ENCODE measurements at places on chromosomes 16 and 17.

GRCh38 chr16:12067714-12068401 is 91.3 kb downstream of the SNX29 start:
- DNase-seq: peak; percentile 63

DNA sequence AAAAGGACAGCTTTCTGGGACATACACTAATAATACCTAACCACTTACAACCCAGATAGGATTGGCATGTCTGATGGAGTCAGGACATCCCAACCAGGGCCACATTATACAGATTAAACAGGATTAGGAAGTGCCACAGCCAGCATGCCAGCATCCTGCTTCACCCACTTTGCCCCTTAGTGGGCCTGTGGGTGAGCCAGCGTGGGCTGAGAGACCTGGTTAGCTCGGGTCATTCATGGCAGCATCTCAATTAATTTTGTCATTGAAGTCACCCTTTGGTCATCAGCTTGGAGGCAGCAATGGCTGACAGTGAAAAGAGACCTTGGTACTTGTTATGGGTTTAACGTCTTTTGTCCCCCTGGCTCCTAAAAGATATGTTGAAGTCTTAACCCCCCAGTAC is 29.9 kb upstream of the SLC6A2 start:
- no peak for DNase-seq

- DNase-seq: no peak
Measured at GRCh38 chr16:27982184-27982583, 81.3 kb downstream of the GSG1L start.

DNA sequence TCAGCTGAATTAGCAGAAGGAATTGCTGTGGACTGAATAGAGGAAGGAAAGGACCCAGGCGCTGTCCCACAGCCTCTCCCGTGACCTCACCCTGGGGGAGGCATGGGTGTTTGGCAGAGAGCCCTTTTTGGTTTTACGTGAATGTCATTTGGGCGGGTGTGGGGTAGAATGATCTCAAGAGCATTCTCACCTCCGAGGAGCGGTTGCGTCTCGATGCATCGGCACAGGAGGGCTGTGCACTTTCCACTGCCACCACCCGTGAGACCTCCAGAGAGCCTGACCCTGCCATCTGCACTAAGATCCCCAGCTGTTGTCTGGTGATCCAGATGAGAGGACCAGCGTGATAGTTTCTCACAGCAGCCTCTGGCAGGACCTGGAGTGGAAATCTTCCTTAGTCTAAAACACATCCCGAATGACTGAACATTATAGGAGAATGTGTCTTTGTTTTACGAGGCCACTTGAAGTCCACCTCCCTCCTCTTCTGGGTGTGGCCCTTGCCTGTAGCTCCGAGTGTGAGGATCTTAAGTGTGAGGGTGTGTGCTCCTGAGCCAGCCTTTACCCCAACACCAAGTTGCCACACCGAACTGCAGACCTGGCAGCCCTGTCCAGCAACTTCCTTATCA is 29.3 kb downstream of the FOXK2 start:
- no peak for DNase-seq

- DNase-seq: no peak
Measured at GRCh38 chr16:2075631-2076030, 27.8 kb downstream of the TSC2 start.

DNA sequence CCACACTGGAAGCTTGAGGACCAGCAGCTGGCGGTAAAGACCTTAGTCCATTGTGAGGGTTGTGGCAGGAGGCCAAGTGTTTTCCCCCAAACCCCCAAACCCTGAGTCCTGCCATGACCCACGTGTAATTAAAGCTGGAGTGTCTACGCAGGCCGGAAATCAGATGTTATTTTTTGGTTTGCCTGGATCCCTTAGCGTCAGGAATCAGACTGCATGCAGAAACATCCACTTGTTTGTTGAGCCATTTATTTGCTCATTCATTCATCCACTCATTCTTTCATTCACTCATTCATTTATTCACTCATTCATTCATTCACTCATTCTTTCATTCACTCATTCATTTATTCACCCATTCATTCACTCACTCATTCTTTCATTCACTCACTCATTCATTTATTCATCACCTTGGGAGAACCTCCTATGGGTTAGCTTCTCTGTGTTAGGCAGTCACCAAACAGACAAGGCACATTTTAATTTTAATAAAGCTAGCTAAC is 313.1 kb downstream of the MAF start:
- DNase-seq: no peak

- DNase-seq: no peak
Measured at GRCh38 chr16:83954577-83955016, 1.6 kb downstream of the OSGIN1 start.

GRCh38 chr16:66420396-66420795 is 6.7 kb upstream of the BEAN1 start:
- no peak for DNase-seq

- no peak for DNase-seq
Measured at GRCh38 chr17:79956853-79957252, 78.8 kb downstream of the TBC1D16 start.

DNA sequence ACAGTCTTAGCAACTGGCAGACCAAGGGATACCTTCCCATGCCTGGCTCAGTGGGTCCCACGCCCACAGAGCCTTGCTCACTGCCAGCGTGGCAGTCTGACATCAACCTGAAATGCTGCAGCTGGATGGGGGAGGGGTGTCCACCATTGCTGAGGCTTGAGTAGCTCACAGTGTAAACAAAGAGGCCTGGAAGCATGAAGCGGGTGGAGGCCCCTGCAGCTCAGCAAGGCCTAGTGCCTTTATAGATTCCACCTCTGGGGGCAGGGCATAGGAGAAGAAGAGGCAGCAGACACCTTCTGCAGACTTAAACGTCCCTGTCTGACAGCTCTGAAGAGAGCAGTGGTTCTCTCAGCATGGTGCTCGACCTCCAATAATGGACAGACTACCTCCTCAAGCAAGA is 263.2 kb downstream of the KIF2B start:
- DNase-seq: no peak

- peak; percentile 94 for DNase-seq
Measured at GRCh38 chr16:8621572-8622314, at the start of gene METTL22. Gene METTL22 (plus strand): TSS chr16:8621698. CDS start chr16:8625666, 3,968 bp downstream.

DNA sequence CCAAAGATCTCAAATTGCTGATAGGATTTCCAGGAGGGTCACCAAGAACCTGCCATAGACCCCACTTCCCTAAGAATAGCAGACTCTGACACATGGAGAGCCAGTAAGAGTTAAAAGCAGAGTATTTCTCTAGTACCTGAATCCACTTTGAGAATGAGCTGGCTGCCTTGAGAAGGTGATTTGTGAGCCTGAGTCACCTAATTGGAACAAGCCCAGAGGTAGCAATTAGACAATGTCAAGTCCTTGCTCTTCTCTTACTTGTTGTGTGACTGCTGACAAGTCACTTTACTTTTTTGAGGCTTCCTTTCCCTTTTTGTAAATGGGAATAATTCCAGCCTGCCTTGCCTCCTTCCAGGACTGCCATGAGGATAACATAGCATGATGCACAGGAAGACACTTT is 76.1 kb upstream of the ASIC2 start:
- DNase-seq: no peak

- peak; percentile 56 for DNase-seq
Measured at GRCh38 chr17:1490643-1491442, 1.6 kb downstream of the MYO1C start.

GRCh38 chr16:82037666-82038065 is 2.6 kb downstream of the HSD17B2 start:
- DNase-seq: no peak

DNA sequence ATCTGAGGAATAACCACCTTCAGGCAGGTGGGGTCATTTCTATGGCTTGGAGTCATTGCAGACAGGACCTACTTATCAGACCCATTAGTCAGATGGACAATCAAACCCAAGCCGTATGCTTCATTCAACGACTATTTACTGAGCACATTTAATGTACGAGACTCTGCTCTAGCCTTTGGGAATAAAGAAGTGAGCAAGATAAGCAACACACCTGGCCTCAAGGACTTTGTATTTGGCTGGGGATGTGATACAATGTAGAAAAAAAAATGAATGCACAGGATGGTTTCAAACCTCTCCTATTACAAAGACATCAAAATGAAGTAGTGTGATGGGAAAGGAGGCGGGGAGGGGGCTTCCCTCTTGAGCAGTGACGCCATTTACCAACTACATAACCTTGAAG is 311.7 kb downstream of the PMP22 start:
- DNase-seq: no peak

DNA sequence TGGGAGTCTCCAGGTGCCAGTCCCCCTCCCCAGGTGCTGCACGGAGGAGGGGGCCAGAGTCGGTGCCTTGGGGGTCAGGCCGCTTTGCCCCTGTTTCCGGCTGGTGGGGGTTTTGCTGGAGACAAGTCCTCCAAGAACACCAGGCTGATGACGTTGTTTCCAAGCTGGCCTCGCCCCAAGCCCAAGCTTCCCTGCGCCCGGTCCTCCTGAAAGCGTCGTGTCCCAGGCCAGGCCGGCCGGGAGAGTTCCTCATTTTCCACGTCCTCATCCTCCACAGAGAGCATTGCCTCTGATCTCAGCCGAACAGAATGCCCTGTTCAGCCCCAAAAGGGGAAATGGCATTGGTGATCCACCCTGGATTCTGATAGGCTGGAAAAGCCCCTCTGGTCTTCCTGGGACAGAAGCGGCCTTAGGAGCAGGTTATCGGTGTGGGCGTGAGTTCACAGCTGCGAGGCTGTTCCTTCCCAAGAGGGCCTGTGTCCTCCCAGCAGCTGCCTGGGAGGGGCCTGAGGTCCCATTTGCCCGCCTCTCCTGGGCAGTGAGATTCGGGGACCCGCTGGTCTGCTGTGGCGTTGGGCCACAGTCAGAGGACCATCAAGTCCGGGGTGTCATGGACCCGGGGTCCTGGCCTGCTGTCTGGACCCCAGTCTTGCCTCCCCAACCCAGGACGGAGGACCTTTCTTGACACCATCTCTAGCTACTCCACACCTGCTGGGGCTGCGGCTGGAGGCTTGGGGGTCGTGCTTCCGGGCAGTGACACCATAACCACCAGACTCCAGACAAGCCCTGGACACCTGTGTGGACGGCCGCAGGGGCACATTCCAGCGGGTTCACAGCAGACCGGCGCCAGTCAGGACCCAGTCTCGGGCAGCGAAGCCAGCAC is 7.1 kb downstream of the SOX8 start:
- no peak for DNase-seq

DNA sequence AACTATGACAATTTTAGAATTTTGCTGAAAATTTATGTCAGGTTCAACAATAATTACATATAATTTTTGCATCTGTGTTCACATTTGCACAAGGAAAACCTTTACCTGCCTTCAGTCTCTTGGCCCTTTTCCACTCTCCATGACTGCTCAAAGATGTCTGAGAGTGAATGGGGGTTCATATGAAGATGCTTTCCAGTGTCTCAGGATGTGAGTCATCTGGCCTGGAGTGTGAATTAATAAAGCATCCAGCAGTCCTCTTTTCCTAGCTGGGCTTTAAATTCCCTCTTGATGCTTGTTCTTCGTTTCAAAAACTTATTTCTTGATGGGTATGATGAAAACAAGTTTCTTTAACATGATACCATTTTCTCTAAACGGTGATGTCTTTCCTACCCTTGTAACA is 99.9 kb downstream of the CDK5R1 start:
- DNase-seq: no peak

DNA sequence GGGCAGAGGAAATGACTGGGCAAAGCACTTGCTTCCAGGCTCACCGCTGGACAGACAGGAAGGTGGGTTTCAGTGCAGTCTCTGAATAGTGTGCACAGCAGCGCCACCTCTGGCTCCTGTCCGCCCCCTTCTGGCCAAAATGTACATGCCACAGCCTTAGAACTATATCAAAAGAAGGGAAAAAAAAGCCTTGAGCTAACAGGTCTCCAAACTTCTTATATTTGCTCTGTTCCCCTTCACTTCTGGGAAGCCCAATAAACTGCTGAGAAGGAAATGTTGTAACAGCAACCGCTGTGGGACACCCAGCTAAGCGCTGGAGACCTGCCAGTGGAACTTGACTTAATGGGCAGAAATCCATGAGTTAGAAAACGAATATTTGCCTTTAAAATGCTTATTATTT is 17.5 kb downstream of the COG7 start:
- peak; percentile 54 for DNase-seq

- DNase-seq: no peak
Measured at GRCh38 chr17:40696651-40697072, 6.9 kb downstream of the KRT24 start.

- DNase-seq: no peak
Measured at GRCh38 chr16:25264597-25264996, 7.0 kb upstream of the ZKSCAN2 start.

GRCh38 chr17:17883801-17884200 is 47.0 kb upstream of the SREBF1 start:
- no peak for DNase-seq
